ENCODE measurements at places on chromosomes 2 and 18.

- no peak for DNase-seq
Measured at GRCh38 chr2:163771596-163771995, 35.8 kb upstream of the FIGN start.

GRCh38 chr2:15048000-15048399 lies 415.5 kb downstream of the LRATD1 start:
- DNase-seq, result no peak

DNA sequence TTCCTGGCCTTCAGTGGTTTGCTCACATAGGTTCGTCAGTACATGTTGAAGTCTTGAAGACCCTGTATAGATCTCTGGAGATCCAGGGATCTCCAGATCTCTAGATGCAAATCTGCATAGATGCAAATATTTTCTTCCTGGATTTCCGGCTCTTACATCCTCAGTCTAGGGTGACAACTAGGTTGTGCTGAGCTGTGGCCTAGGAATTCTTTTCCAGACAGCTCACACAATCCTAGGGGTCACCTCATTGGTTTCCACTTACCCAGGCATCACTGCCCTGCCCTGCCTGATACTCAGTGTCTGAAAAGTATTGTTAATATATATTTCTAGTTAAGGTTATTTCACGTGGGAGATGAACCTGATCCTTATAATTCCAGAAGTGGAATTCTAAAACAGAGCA lies 105.1 kb upstream of the TTC27 start:
- no peak for DNase-seq

GRCh38 chr2:203612246-203612645 lies 77.1 kb upstream of the RAPH1 start:
- no peak for DNase-seq

- no peak for DNase-seq
Measured at GRCh38 chr2:159035790-159036411, 67.5 kb downstream of the TANC1 start.

DNA sequence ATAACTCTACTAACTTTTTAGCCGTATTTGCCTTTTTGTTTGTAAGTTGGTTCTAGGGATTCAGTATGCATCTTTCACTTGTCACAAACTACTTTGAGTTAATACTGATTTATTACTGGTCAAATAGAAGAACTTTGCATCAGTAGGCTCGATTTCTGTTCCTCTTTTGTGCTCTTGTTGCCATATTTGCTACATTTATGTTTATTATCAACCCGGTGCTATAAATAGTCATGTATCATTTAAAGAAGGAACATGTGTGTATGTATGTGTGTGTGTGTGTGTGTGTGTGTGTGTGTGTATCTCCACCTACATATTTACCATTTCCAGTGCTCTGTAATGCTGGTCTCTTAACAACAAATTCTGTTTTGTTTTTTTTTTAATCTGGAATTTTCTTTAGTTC lies 79.6 kb upstream of the B3GNT7 start:
- DNase-seq, result no peak

- DNase-seq, result no peak
Measured at GRCh38 chr2:27024812-27025211, 8.0 kb upstream of the TMEM214 start.

DNA sequence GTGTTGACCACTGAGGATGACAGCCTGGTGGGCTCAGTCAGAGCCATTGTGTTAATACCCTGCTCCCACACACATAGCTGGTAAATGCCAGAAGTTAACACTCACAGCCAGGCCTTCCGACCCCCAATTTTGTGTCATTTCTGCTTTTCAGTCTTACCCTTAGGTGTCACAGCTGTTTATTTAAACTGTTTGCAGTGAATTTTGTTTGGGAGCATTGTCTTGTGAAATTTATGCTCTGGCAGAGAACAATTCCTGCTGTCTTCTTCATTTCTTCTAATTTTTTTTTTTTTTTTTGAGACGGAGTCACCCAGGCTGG lies 8.2 kb downstream of the LPIN1 start:
- no peak for DNase-seq

DNA sequence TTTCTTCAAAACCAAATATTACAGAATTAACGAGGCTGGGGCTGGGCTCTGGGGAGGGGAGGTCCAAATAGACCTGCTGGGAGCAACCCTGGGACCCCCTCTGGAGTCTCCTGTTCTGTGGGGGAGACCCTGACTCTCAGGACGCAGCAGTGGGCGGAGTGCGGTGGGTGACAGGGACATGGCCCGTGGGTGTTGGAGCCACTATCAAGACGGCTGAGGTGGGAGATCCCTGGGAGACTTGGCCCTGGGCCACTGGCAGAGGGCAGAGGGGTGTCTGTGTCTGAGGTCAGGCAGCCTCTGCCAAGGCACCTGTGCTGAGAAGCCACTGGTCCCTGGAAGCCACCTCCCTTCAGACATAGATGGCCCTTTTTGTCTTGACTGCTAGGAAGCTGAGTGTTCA lies 79.5 kb upstream of the CTDP1 start:
- no peak for DNase-seq

- no peak for DNase-seq
Measured at GRCh38 chr2:22487541-22487940, 897.4 kb upstream of the KLHL29 start.

GRCh38 chr18:23802817-23803216 lies 113.6 kb downstream of the LAMA3 start:
- no peak for DNase-seq

GRCh38 chr2:120017201-120017600 lies 4.3 kb downstream of the EPB41L5 start:
- DNase-seq, result no peak

DNA sequence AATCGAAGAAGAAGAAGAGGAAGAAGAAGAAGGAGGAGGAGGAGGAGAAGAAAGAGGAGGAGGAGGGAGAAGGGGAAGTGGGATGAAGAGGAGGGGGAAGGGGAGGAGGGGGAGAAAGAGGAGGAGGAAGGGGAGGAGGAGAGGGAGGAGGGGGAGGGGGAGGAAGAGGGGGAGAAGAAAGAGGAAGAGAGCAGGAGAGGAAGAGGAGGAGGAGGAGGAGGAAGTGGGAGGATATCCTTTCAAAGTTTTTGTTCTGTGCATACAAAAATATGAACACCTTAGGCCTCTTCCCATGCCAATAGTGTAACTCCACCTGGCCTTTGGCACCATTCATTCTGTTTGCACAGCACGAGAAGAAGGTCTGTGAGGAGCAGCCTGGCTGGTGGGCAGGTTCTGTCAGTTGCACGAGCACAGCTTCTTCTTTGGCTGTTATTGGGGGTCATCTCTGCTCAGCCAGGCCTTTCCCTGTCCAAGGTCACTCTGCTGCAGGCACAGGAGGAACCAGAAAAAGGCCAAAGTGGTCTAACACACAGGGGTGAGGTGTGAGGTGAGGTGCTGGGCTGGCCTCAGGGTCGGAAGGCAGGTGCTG lies 25.8 kb upstream of the PLB1 start:
- DNase-seq, result no peak

DNA sequence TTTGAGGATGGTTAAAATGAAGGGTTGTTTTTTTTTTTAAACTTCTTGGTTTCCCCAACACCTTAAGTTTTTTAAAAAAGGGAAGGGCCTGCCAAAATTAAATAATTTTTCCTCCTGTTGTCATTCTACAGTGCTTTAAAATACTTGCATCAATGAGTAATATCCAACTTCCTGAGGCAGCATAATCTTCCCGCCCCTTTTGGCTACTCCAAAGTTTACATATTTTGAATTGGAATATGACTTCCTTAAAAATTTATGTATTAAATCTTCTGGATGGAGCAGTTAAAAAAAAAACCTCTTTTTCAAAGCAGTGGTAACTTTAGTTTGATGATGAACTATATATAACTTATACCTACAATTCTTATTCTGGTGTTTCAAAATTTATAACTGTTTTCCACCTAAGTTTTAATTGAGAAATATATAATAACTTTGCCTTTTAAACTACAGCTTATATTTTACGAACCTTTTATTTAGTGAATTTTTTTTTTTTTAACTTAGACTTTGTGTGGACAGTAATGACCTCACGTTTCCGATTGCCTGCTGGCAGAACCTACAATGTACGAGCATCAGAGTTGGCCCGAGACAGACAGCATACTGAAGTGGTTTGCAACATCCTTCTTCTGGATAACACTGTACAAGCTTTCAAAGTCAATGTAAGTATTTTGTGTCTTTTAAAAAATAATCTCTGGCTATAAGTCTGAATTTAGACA lies 49.8 kb downstream of the PTPN4 start:
- no peak for DNase-seq

- DNase-seq, result no peak
Measured at GRCh38 chr2:128562471-128563347, 244.0 kb upstream of the HS6ST1 start.

GRCh38 chr2:134774786-134775641 lies 56.2 kb upstream of the TMEM163 start:
- DNase-seq, result no peak

DNA sequence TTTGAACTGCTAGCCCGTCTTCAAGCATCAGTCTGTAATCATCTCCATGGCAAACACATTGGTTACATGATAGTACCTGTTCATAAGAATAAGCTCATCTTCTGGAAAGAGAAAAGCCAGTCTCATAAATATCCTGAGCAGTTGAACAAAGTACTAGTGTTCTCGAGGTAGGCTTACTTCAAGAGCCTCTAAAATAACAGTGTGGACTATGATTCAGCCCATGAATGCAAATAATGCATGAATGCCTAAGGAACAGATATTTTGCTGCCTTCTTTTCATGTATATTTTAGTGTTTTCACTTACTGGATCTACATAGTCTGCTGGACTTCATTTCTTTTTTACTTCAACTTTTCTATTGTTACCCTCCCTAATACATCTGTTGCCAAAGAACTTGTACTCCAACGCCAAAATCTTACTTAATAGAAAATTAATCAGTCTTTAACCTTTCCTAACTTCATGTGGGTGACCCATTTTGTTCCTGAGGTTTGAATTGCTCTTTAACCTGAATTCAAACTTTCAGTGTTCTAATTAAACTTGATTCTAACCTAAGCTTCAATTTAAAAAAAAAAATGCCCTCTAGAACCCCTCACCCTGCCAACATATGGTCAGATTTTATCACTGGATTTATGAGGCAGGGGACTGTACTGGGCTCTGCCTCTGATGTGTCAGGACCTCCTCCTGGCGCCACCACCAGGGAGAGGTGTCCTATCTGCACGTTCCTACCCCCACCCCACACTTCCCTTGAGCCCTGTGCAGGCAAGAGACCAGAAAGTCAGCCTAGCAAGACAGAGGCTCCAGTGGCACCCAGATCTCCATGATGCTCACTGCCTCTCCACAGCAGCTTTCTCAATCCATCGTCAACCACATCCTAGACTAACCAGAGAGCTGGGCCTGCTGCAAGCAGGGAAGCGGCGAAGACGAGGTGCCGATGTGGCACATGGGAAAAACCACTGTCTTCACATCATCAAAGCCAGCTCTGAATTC lies 264.7 kb upstream of the ID2 start:
- no peak for DNase-seq

DNA sequence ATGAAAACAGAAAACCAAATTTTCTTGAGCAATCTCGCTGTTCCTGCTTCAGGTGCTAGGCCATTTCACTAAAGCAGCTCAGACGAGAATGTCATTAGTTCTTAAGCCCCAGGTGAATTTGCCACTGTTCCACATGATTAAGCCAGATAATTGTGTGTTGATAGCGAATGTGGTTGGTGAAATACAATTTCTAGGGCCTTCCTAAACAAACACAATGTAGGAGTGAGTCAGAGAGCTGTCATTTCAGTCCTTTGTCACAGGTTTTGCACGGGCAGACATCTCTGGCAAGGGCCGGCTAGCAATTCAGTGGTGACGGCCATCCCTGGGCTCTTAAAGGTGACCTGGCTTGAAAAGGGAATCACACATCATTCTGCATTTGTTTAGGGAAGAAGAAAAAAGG lies 170.7 kb downstream of the TMEM182 start:
- no peak for DNase-seq

DNA sequence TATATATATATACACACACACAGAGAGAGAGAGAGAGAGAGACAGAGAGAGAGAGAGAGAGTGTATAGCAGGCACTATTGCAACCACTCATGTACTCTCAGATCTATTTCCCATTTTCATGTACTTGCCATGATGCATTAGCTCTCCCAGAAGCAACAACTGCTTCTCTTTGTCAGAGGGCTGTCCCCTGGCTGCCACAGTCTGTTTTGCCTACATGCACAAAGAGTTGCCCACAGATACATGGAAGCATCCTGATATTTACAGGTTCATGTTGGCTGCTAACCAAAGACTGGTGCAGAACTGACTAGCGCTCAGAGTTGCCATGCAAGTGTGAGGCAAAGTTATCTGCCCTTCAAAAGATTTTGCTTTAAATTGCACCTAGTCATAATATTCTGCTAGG lies 469.3 kb upstream of the ZNF804A start:
- no peak for DNase-seq

DNA sequence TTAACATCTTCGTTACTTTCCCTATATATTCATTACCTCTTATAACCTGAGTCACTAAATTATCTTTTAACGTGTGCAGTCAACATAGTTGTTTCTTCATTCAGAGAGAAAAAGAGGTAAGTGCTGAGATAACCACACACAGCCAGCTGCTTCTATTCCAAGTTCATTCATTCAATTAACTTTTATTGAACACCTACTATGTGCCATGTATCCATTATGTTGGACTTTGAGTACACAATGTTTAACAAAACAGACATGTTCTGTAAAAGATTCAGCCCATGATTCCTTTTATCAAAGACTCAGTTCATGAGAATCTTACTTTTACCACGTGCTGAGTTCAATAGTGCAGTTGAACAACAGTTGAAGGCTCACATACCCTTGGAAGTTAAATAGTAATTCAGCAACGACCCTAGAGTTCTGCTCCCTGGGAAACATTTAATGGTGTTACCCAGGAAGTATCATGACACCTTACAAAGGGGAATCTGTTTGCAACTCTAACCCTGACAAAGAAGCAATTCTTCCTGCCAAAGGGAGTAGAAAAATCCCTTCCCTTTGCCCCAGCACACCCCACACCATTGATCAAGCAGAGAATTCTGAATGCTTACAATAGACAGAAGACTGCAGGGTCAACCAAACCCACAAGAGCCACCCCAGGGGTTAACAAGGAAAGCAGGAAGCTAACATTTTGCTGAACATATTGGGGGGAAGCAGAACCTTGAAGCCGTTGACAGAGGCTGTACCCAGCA lies 595.8 kb downstream of the STK39 start:
- DNase-seq, result no peak

DNA sequence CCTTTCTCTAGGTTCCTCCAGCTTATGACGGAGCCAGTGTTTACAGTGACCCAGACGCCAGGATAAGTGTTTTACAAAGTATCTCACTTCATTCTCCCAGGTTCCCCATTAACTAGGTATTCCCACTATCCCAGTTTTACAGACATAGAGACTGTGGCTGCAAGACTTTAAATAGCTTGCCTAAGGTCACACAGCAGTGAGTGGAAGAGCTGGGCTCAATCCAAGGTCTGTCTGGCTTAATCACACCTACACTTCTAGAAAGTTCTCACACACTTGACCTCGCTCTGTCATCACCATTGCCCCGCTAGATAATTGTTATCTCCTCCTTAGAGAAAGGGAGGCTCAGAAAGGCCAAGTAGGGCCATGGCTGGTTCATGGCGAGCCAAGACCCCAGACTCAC lies 110.2 kb downstream of the ANTXR1 start:
- DNase-seq, result no peak

DNA sequence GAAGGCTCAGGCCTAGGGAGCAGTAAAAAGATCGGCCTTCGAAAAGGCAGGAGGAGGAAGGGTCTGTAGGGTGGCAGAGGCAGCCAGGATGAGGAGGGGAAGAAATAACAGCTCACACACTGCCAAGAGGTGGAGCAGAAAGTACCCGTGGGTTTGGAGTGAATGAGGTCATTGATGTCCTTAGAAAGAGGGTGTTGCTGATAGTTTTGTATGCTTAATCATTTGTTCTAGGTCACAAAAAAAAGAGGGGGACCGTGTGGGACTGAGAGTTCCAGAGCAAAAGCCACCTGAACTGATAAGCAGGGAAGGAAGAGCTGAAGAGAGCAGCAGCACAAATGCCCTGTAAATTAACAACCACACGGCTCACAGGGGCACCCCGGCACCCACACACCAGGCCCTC lies 140.4 kb downstream of the FAM161A start:
- no peak for DNase-seq

All from stimulated activated CD4-positive, alpha-beta T cell treated with anti-CD3 and anti-CD28 coated beads, Interleukin-15, amount 100 ng/mL, for 1 hour (primary cell).